Activated T-helper 2 cell treated with anti-CD3 and anti-CD28 coated beads, Interferon-gamma antibody, Interleukin-2, Interleukin-4, amounts not matched to agents 10 μg/mL and 5 μg/mL and 100 μg/mL, durations not matched to agents 14 hours and 24 hours and 36 hours (primary cell): ENCODE measurements at places on chromosomes 13 and 19. TPM values are rescaled to one million over a fixed set of nuclear protein-coding genes. Genes with fewer than 3 reads are reported as not detected.

GRCh38 chr13:48505012-48505411 lies 27.9 kb downstream of the RCBTB2 start:
- H3K27ac ChIP-seq: peak overlapping the region; percentile 73
- peaks cover 64% of the 10 kb centered on the region for H3K36me3 ChIP-seq
- H3K4me3 ChIP-seq: no peak overlapping the region
- DNase-seq: no peak
- peaks cover 74% of the 10 kb centered on the region for H3K4me1 ChIP-seq

- H3K4me3 ChIP-seq: no peak overlapping the region
- peaks cover 66% of the 10 kb centered on the region for H3K36me3 ChIP-seq
- no peak for DNase-seq
- peaks cover 19% of the 10 kb centered on the region for H3K4me1 ChIP-seq
- peak overlapping the region; percentile 52 for H3K27ac ChIP-seq
These were observed 13.0 kb downstream of the ARHGEF1 start for GRCh38 chr19:41895745-41896580.

MAST3 gene
- total RNA-seq: 16.6 and 17.2 TPM in 2 replicates

DNA sequence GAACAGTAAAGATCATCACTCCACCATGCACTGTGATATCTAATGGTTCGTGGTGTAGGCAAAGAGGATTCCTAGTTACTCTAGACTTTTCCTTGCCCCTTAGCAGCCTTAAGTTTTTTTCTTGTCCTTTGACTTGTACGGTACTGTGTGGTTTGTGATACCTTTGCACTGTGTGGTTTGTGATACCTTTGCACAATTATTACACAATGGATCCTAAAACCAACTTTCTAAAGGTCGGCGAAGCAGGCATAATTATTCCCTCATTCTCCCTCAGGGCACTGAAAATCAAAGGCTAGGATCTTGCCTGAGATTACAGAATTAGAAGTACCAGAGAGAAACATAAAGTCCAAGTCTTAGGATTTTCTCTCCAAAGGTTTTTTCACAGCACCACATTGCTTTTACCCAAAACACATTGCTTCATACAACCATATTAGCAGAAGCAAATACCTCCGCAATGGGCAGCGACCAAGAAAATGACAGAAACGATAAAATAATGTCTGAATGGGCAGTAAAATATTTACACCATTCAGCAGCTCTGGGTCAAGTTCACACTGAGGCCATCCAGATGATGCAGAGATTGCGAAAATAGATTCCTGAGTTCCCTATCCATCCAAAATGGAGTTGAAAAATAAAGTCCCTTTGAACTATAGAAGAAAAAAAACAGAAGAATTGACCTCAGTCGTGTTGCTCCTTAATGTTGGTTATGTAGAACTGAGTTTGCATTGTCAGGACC lies 106.4 kb downstream of the FGF14 start:
- no peak overlapping the region for H3K27ac ChIP-seq
- no peaks in the 10 kb centered on the region for H3K27me3 ChIP-seq
- DNase-seq: no peak
- no peaks in the 10 kb centered on the region for H3K4me1 ChIP-seq
- no peaks in the 10 kb centered on the region for H3K36me3 ChIP-seq

- no peak overlapping the region for H3K27ac ChIP-seq
- H3K27me3 ChIP-seq: peaks cover 3% of the 10 kb centered on the region
- no peak for DNase-seq
- H3K4me3 ChIP-seq: no peak overlapping the region
These were observed 277.1 kb downstream of the IRS2 start for GRCh38 chr13:109509154-109509900.

- H3K36me3 ChIP-seq: no peaks in the 10 kb centered on the region
- DNase-seq: no peak
- H3K4me1 ChIP-seq: no peaks in the 10 kb centered on the region
- no peaks in the 10 kb centered on the region for H3K27me3 ChIP-seq
- H3K27ac ChIP-seq: no peak overlapping the region
- H3K4me3 ChIP-seq: no peak overlapping the region
These were observed 80.1 kb downstream of the ZNF486 start for GRCh38 chr19:20247016-20247683.

DNA sequence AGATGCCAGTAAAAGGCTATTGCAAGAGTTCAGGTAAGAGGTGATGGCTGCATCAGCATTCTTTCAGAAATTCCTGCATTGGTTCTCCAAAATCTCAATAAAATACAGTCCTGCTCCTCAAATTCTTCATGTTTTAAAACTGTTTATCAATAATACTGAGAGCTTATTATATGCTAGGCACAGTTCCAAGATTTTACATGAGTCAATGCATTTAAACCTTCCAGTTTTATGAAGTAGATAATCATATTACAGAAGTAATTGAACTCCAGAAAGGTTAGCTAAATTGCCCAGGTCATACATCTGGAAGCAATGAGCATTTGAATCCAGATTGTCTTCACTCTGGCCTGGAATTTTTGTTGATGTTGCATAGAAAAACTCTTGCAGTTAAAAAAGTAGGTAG lies 282.9 kb upstream of the SLITRK6 start:
- no peak for DNase-seq
- no peaks in the 10 kb centered on the region for H3K36me3 ChIP-seq
- no peaks in the 10 kb centered on the region for H3K27me3 ChIP-seq
- H3K27ac ChIP-seq: no peak overlapping the region
- no peaks in the 10 kb centered on the region for H3K4me1 ChIP-seq

LILRA5 gene
- not detected in 2 replicates for total RNA-seq

LHB gene
- total RNA-seq: 0.41 TPM in 1 of 2 replicates, not detected in the other

GRCh38 chr13:100212904-100213553 lies 124.1 kb downstream of the PCCA start:
- no peak overlapping the region for H3K4me3 ChIP-seq
- H3K36me3 ChIP-seq: no peaks in the 10 kb centered on the region
- no peak overlapping the region for H3K27ac ChIP-seq
- no peak for DNase-seq

- no peaks in the 10 kb centered on the region for H3K36me3 ChIP-seq
- no peak overlapping the region for H3K4me3 ChIP-seq
- H3K27ac ChIP-seq: no peak overlapping the region
- DNase-seq: no peak
- H3K27me3 ChIP-seq: peaks cover 25% of the 10 kb centered on the region
These were observed 76.4 kb upstream of the MCF2L start for GRCh38 chr13:112892426-112893206.

DNA sequence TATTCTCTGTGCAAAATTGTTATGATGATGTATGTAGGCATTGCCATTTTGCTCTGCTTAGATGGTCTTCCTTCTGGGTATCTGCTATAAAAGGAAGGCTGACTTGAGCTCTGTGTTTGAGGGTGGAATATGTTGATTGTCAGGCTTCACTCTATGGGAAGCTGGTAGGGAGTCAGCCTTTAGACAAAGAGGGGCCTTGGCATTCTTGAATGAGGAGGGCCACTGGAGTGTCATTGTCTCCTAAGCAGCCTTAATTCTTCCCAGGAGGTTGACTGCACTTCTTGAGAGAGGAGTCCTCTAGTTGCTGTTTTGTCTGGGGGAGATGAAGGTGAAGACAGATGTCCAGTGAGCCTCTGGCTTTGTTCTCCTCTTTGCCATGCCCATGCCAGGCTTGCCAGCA lies 266.8 kb downstream of the KCNRG start:
- no peak for DNase-seq
- H3K36me3 ChIP-seq: peaks cover 9% of the 10 kb centered on the region
- H3K27ac ChIP-seq: no peak overlapping the region
- H3K4me1 ChIP-seq: peaks cover 18% of the 10 kb centered on the region
- peaks cover 51% of the 10 kb centered on the region for H3K27me3 ChIP-seq

GRCh38 chr19:3673506-3674439 lies 26.5 kb downstream of the PIP5K1C start:
- DNase-seq: no peak
- no peaks in the 10 kb centered on the region for H3K36me3 ChIP-seq
- H3K27me3 ChIP-seq: no peaks in the 10 kb centered on the region
- H3K4me1 ChIP-seq: peaks cover 6% of the 10 kb centered on the region

DNA sequence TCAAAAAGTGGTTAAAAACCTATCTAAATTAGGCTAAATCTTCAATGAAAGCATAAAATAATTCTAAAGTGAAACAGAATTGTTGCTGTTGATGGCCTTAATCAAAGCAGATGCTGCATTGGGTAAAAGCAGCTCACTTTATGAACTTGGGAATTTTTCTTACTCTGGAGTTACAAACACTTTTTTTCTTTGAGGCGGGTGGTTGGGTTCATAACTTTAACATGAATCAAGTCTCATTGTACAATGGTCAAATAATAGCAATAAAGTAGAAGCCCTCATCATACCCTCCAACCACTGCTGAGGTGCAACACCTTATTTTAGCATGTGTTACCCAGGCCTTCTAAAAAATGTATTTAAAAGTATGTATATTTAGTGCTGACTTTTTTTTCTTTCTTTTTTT lies 29.1 kb downstream of the NUP58 start:
- peaks cover 8% of the 10 kb centered on the region for H3K4me1 ChIP-seq
- no peaks in the 10 kb centered on the region for H3K27me3 ChIP-seq
- DNase-seq: no peak
- no peak overlapping the region for H3K27ac ChIP-seq

DNA sequence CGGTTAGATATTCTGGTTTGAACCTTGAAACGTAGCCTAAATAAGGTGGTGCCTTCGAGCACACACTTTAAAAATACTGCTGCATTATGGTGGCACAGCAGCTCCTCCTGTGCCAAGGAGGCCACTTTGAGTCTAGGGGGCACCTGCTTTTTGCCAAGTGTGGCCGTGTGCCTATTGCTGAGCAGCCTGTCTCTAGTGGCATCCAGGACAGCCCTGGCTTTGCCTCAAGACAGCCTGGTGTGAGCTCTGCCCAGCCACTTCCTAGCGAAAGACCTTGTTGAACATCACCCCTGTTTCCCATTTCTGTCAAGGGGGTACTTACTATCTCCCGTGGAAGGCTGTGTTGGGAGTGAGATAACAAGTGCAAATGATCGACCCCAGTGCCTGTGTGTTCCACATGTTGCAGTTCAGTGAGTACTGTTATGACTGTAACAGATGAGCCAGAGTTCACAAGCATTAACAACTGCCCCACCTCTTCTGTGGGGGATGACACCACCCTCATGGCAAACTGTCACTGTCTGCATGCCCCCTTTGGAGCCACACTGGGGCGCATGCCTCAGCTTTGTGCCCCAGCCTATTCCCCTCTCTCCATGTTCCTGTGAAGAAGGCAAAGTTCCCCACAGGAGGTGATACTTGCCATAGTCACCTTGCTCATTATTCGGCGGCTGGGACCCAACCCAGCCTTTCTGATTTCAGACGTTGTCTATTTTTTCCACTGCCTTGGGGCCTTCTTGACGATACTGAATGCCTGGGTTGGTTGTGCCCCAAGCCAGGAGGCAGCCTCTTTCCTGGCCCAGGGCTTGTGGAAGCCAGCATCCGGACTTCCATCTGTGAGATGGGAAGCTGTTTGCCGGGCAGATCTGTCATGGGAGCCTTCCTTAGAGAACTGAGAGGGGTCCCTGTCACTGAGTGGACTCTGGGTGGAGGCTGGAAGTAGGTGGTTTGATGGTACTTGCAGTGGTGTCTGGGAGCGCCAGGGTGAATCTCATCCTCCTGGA lies 5.4 kb downstream of the GATAD2A start:
- peaks cover 55% of the 10 kb centered on the region for H3K4me1 ChIP-seq
- DNase-seq: no peak
- H3K27ac ChIP-seq: peak overlapping the region; percentile 67
- H3K27me3 ChIP-seq: no peaks in the 10 kb centered on the region
- H3K36me3 ChIP-seq: peaks cover 35% of the 10 kb centered on the region
- no peak overlapping the region for H3K4me3 ChIP-seq

DNAAF3 gene
- total RNA-seq: 0.23 and 0.27 TPM in 2 replicates

GRCh38 chr13:66506979-66507378 lies 723.2 kb downstream of the PCDH9 start:
- H3K4me3 ChIP-seq: no peak overlapping the region
- no peak for DNase-seq
- no peaks in the 10 kb centered on the region for H3K27me3 ChIP-seq
- no peaks in the 10 kb centered on the region for H3K36me3 ChIP-seq
- no peak overlapping the region for H3K27ac ChIP-seq

ZNF419 gene
- total RNA-seq: 4.8 and 5.1 TPM in 2 replicates

TNNI3 gene
- total RNA-seq: not detected in 2 replicates

GRCh38 chr13:78978381-78978998 lies 319.5 kb upstream of the OBI1 start:
- H3K4me3 ChIP-seq: no peak overlapping the region
- peaks cover 9% of the 10 kb centered on the region for H3K27me3 ChIP-seq
- no peaks in the 10 kb centered on the region for H3K36me3 ChIP-seq
- H3K27ac ChIP-seq: no peak overlapping the region
- H3K4me1 ChIP-seq: no peaks in the 10 kb centered on the region

THSD8 gene
- 28.6 and 29.8 TPM in 2 replicates for total RNA-seq

DNA sequence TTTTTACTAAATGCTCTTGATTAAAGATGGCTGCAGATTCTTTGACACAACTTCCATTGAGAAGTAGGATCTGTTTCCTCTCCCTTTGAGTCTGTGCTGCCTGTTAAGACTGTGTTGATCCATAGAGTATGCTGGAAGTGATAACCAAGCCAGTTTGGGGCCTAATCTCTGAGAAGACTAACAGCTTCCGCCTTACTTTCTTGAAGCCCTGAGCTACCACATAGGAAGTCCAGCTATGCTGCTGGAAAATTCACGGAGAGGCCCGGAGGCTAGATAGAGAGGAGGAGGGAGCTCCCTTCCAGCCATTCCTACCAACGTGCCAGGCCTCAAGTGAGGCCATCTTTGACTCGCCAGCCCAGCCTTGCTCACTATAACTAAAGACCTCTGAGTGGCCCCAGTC lies 12.5 kb downstream of the RAP2A start:
- no peak for DNase-seq
- peaks cover 24% of the 10 kb centered on the region for H3K36me3 ChIP-seq
- H3K4me3 ChIP-seq: no peak overlapping the region
- no peak overlapping the region for H3K27ac ChIP-seq

DNA sequence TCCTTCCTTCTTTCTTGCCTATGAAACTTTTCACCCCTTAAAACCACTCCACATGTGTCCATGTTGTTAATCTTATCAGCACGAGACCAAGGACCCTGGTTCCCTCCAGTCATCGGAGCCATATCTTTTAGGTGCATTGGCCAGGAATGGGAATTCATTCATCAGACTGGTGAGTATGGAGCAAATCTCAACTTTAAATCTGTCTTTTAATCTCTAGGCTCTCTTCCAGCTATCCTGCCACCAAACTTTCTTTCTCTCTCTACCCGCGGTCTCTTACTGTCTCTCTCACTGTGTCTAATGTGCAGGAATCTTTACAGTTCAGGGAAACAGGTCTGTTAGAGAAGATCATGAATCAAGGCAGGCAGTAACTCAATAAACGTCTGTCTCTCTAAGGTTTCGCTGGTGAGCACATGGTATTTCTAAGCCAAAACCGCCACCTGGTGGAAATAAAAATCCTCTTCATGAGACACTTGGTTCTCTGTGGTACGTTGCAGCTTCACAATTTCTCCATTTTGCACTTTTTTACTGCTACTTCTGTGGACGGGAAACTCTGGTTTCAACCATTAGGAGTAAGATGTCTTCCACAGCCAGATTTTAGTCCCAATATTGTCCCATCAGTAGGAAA lies 16.1 kb downstream of the LGALS16 start:
- no peak overlapping the region for H3K27ac ChIP-seq
- H3K4me1 ChIP-seq: peaks cover 22% of the 10 kb centered on the region
- H3K4me3 ChIP-seq: no peak overlapping the region
- no peaks in the 10 kb centered on the region for H3K36me3 ChIP-seq
- DNase-seq: peak; percentile 31
